ENCODE measurements at places on chromosomes 11 and 22. TPM values are rescaled to one million over a fixed set of nuclear protein-coding genes. Genes with fewer than 3 reads are reported as not detected.

DNA sequence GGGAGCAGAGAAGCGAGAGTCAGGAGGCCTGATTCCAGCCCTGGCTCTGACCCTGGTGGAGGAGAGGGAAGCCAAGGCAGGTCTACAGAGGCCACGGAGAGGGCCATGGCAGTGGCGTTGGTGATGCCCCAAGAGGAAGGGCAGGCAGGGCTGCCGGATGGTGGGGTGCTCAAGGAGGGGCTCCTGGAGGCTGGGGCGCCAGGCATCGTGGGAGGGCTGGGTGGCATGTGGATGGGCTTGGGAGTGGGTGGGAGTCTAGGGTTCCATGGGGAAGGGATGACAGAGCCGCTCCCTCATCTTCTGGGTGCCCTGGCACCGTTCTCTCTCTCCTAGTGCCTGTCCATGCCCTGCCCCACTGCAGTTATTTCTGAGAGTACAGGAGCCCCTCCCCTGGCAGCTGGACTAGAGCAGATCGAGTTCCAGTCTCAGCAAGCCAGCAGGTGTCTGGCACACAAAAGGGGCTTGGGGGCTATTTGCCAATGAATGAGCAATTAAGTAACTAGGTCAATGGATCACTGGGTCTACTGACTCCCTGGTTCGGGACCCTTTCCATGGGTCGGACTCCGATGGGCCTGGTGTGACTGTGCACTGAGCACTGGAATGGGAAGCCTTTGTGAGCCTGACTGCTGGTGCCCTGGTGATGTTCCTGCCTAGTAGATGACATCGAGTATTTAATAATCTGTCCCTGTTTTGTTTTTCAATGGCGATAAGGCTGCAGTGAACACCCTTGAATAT, 570.0 kb downstream of the TBC1D22A start:
- no peak for DNase-seq

- DNase-seq: no peak
Observed at GRCh38 chr11:94737171-94737611, 31.0 kb upstream of the AMOTL1 start.

DNA sequence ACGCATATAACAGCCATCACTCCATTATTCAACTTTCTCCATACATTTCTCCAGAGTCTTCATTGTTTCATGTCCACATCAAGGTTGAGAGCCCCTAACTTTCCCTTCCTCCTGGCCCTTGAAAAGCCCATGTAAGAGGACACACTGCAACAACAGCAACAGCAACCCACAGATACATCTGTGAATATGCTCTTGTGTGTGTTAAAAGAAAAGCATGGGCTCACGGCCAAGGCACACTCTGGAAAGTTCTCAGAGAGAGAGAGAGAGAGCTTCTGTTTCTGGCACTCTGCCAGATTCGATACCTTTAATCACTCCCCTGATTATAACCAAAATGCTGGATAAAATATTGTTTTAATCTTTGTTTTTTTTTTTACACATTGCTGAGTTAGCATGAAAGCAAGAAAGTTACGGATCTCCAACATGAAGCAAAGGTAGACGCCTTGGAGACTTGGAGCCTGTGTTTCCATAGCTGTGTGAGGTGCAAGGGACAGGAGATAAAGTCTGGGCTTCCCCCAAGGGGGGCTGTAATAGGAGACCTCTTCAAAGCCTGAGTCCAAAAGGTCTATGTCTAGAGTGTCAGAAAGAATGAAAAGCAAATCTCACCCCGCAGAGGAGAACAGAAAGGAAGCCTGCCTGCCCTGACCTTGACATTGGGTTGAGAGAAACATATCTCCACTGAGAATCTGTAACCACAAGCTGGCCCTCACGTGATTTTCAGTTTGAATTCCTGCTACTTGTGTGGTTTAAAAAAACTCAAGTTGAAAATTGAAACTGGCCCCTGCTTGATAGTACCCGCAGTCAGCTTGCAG, 33.7 kb upstream of the MPPED1 start:
- DNase-seq: peak; percentile 71

DNA sequence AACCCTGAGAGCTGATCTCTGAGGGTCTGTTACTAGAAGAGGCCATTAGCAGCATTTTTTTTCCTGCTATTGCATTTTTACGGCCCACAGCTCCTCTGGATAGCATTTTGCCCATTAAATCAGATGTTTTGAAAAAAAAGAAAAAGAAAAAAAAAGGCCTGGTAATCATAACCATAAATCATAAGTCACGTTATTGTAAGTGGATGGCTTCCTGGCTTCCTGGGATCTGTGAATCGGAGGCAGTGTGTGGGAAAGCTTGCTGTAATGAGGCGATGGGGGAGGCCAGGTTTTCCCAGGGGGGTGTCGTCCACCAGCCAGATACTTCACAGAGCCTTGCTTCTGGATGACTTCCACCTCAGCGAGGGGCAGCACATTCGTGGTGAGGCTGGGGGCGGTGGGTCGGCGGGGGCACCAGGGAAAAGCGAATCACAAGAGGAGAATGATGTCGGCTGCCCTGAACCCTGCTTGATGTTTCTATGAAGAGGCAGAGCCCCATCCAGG, 106.5 kb upstream of the SYT13 start:
- no peak for DNase-seq

Gene PAMR1
- 16.4 TPM for total RNA-seq

DNA sequence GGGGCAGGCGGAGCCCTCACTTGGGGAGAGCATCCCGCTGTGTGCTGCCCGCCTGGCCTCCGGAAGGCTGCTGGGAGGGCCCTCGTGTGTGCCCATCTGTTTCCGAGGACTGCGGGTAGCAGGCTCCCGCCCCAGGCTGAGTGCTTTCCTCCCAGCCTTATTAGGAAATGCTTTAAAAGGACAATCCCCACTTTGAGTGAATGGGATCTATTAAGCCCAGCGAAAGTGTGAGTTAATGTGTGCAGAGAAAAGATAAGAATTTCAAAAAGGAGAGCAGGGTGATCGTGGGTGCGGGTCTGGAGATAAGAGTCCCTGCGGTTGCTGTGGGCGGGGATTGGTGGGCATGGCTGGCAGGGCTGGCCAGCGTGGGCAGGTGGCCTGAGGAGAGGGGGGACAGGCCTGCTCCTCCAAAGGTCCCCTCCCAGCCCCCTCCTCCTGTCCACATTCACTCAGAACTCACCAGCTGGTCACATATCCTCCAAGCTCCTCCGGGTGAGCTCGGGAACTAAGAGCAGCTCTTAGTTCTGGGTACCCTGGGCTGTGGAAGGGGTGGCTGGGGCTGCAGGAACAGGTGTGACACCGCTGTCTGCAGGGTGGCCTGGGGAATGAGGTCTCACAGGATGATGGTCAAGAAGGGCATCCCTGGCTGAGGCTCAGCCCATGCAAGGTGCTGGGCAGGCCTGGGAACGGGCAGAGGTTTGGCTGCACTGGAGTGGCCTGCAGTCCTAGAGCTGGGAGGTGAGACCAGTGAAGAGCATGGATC, 1260.3 kb downstream of the BRD1 start:
- DNase-seq: no peak

DNA sequence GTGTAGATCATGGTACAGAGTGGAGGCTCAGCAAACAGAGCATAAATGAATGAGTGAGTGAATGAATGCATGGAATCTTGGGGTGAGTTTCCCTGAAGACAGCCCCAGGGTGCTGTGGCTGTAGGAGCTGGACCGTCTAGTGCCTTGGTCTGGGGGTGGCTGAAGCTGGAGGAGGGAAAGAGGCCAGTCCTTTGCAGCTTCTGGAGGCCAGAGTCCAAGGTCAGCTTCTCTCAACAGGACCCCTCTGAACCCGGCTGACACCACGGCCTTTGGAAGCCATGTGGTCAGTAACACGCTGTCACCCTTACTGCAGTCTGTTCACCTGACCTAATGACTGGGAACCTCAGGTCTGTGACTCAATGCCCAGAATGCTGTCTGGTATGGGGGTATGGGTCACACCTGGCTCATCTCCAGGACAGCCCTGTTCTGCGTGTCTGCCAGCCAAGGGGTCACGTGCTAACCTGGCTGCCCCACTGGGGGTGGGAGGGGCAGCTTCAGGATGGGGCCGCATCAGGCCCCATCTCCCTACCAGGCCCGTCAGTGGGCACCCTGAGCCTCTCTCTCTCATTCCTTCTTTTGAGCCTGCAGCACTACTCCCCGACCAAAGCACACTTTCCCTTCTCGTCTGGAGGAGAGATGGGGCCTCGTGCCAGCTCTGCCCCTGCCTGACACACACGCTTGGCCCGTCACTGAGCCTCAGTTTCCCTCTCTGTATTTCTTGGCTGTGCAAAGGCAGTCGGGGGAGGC, 24.1 kb upstream of the CHKA start:
- peak; percentile 63 for DNase-seq

GRCh38 chr22:34885852-34886251, 180.1 kb upstream of the ISX start:
- DNase-seq: no peak

DNA sequence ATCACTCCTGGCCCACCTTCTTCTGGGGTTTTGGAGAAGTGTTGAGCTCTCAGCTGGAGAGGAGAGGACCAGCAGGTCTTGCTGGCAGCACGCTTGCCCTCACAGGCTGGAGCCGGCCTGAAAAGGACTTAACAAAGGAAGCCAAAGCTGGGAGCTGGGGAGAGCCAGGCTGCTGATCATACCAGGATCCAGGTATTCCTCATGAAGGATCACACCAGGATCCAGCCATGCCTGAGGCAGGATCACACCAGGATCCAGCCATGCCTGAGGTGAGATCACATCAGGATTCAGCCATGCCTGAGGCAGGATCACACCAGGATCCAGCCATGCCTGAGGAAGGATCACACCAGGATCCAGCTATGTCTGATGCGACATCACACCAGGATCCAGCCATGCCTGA, 17.0 kb downstream of the MRGPRD start:
- DNase-seq: no peak

- no peak for DNase-seq
Observed at GRCh38 chr22:41300661-41301060, 664 bp upstream of the ZC3H7B start.

- peak; percentile 96 for DNase-seq
Observed at GRCh38 chr22:19959043-19959586, 17.5 kb upstream of the TXNRD2 start.

- no peak for DNase-seq
Observed at GRCh38 chr11:69284081-69284511, 9.9 kb upstream of the MYEOV start.

DNA sequence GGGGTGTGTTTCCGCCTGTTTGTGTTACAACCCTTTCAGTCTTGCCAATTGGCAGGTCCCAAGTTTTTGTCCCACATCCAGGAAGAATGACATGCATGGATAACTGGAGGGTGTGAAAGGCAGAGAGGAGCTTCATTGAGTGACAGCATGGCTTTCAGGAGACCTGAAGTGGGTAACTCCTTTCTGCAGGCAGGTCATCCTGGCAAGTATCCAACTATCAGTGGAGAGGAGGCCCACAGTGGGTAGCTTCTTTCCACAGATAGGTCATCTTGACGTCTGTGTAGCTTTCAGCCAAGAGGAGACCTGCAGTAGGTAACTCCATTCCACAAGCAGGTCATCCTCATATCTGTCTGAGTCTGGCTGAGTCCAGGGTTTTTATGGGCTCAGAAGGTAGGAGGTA, 1268.8 kb upstream of the CNTN5 start:
- no peak for DNase-seq
